Activated naive CD4-positive, alpha-beta T cell treated with anti-CD3 and anti-CD28 coated beads for 36 hours (primary cell): ENCODE measurements at places on chromosomes 3 and 15.
A peak's percentile ranks its signal among the peaks of the same experiment; 100 is the strongest.

GRCh38 chr3:176037636-176038035 lies 1159.6 kb downstream of the TBL1XR1 start:
- DNase-seq, result no peak

GRCh38 chr3:49489247-49489646 lies 19.2 kb downstream of the DAG1 start:
- no peak for DNase-seq

DNA sequence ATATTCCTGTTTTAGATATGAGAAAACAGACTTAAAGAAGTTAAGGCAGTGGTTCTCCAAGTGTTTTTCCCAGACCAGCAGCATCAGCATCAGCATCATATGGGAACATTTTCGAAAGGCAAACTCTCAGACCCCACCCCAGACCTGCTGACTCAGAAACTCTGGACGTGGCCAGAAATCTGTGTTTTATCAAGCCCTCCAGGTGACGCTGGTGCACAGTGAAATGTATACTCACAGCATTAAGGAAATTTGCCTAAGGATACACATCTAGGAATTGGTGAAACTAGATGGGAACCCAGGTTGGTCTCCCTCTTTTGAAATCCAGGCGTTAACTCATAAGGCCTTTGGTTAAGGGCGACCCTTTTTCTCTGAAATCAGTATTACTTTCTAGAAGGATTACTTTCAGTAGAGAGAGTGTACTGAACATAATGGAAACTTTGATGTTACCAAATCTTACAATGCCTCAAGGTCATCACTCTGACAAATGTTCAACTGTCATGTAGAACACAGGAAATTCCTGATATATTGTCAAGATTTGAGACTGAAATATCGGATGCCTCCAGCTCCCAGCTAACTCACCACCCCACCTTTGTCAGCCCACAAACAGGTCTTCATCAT lies 910.2 kb downstream of the ROBO1 start:
- DNase-seq, result no peak

DNA sequence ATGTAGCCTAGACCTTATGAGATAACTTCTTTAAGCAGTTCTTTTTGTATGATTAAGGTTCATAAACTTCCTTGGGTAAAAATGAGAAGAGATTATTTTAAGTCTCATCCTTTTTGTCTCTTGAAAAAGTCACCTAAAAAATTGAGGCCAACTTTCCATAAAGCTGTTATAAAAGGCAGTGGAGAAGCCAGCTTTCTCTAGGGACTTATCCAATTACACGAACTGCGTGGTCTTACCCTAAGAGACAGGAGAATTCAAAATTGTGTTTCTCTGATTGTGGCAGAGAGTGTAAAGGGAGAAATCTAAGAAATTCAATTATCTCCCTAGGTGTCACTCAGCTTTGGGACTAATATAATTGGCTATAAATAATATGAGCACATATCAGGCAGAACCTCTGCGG lies 262.0 kb downstream of the SHOX2 start:
- DNase-seq, result no peak

- DNase-seq, result no peak
Measured at GRCh38 chr3:46934498-46935167, 41.9 kb downstream of the CCDC12 start.

GRCh38 chr3:32934150-32934742 lies 17.2 kb upstream of the CCR4 start:
- DNase-seq, result peak; percentile 52

DNA sequence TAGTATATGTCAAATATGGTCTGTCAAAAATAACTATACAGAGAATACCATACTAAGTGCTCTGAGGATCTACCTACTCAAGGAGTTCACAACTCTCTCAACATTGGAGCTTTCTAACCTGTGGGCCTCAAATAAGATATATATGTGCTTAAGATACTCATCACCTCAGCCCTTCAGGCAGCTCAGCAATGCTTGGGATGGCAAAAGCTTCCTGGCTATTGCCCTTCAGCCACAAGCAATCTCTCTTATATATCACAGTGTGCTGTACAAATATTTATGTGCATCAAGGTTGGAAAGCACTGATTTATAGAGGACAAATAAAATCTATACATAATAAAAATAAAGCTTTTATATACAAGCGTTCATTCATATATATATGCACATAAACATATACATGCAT lies 40.3 kb downstream of the ICE2 start:
- DNase-seq, result no peak

GRCh38 chr3:131796558-131797198 lies 238.1 kb downstream of the CPNE4 start:
- DNase-seq, result peak; percentile 9

- DNase-seq, result no peak
Measured at GRCh38 chr3:46467562-46467961, 2.9 kb upstream of the LTF start.

GRCh38 chr3:182485301-182485700 lies 308.0 kb upstream of the ATP11B start:
- DNase-seq, result no peak

GRCh38 chr3:40939741-40940130 lies 259.6 kb upstream of the CTNNB1 start:
- DNase-seq, result no peak

DNA sequence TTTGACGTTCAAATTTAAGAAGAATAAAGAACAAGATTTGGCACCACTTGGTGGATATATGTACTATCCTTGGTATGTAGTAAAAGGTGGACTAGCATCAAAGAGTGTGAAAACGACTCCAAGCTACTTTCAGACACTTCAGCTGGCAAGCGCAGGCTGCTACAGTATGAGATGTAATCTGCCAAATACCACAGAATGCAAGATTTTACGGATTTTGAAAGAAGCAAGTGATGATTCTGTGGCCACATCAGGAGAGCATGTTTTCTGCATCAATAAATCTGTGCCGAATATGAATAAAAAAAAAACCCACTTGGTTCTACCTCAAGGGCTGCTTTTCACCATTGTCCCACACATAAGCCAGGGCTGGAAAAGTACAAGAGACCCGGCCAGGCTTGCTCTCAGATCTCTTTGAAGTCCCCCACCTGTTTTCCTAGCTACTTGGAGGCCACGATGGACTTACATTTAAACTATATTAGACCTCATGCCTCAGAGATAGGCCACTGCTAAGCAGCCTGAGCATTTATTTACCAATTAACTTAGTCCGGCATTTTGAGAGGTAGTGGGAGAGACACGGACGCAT lies 37.4 kb downstream of the MYO1E start:
- no peak for DNase-seq

DNA sequence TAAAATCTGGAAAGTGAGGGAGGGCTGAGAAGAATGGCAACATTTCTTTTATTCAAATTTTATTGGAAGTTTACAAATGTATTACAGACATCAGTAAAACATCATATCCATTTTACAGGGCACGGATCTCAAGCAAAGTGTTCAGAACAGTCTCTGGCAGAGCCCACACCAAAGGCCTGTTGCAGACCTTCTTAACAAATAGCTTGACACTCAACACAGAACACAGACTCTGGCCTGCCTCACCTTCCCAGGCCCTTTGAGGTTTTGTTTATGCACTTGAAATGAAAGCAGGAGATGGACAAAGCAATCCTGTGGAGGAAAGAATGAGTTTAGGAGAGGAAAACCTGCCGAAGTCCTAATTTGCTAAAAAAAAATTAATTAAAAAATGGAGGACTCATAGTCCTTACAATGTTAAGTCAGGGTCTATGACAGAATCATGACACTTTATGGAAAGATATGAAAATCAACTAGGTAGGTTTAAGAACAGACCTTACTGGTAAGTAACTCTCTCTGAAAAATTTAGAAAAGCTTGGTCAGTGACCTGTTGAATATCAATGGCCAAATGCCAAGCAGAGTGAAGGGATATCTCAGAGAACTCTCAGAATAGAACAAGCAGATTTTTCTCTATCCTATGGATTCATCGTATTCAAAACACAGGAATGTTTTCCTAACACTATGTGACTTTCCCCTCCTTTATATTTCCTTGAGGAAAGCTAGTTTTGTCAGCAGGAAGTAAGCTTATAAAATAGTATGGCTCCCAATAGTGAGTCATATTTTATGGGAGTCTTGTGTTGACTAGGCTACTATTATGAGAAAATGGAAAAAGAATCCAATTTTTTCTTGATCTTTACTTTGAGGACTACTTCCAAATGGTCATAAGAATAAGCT lies 70.8 kb upstream of the PSMD6 start:
- no peak for DNase-seq
